ENCODE measurements at places on chromosomes 11 and 22.

DNA sequence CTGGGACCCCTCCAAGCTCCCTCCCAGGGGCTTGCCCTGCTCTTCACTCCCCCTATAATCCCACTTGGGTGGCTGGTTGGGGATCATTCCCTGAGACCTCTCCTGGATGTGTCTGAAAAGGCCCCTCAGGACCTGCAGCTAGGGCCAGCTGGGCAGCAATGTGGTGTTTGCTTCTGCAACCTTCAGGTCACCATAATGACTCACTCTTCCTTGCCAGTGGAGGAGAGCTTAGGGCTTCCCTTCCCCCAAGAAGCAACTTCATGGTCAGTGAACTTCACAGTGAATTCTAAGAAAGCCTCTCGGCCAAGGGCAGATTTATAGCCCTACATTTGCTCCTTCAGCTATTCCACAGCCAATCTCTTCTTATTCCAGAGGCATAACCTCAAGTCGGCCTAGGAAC is 45.1 kb upstream of the TSPAN18 start:
- DNase-seq = no peak

DNA sequence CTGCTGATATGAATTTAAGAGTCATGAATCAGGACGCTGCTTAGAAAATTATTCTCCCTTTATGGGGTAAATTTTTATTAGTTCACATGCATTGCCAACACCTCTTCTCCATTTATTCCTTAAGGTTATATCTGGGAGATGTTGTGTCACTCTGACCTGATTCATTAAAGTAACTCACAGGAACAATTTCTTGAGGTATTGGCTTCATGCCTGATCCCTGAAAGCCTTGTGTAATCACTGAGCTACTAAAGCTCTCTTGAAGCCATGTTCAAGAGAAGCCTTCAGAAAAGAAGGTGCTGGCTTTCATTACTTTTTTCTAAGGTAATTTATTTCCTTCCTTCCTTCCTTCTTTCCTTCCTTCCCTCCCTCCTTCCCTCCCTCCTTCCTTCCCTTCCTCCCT is 420.6 kb downstream of the RAB38 start:
- DNase-seq = no peak

DNA sequence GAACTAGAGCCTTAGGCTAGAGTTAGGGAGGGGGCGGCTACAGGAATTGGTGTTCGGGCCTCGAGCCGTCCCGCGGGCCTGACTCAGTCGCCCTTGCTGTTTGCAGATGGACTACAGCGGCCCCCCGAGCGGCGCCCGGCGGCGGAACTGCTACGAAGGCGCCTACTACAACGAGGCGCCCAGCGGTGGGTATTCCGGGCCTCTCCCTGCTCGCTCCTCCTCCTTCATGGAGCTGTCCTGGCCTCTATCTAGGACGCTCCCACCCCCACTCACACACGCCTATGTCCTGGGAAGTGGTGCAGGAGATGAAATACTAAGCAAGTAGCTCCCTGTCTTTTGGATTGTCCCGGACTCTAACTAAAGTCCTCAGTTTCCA is 1.4 kb downstream of the MYOD1 start:
- DNase-seq = no peak

GRCh38 chr11:13119941-13120520 is 110.9 kb downstream of the RASSF10 start:
- DNase-seq = no peak

GRCh38 chr11:12598330-12599256 is 75.6 kb upstream of the TEAD1 start:
- DNase-seq = no peak

GRCh38 chr11:44446366-44446762 is 119.1 kb upstream of the CD82 start:
- DNase-seq = no peak

- DNase-seq = no peak
These were observed 27.6 kb upstream of the CCDC34 start for GRCh38 chr11:27390318-27391295.

GRCh38 chr22:27196606-27197005 is 539.2 kb downstream of the MIAT start:
- DNase-seq = no peak

DNA sequence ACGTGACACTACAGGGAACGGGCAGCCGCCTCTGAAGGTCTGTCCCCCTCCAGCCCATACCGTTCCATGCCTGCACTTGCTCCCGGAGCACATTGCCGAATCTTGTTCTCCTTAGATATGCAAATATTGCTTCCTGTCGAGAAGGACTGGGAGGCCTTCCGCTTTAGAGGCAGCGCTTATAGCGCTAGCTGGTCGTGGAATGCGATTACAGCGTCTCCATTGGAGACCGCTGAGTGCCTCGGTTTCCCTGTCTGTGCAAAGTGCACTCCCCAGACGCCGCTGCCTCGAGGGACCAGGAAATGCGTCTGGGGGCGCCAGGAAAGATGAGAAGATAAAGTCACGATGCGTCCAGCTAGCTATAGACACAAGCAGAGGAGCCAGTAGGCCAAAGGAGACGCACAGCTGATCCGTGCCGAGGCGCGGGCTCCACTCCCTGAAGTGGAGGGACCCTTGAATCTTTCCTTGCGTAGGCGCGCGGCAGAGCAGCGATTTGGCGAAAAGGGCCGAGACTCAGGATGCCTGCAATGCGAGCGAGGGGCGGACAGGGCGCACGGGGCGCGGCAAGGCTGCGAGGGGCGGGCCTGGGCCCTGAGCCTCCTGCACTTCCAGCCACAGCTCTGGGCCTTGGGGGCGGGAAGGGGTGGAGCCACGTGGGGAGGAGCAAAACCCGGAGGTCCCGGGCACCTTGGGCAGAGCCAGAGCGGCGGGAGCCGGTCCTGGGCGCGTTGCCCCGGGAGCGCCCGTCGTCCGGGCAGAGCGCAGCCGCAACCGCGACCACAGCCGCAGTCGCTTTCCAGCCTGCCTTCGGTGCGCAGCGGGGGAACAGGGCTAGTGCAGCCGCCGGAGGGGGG is at the start of gene RASSF10:
RASSF10 (plus strand) TSS at position 692 of the 851 bp plus-strand sequence. CDS start 261 bp downstream, outside the sequence.
- DNase-seq = no peak

- DNase-seq = no peak
These were observed 21.6 kb upstream of the EP300 start for GRCh38 chr22:41070665-41071331.

GRCh38 chr22:28112548-28113043 is 193.5 kb upstream of the PITPNB start:
- DNase-seq = no peak
